MM.1S (cell line): ENCODE measurements at places on chromosomes 5 and 9.

GRCh38 chr9:134388289-134388808, 62.1 kb downstream of the RXRA start:
- no peak for DNase-seq
- H3K4me1 ChIP-seq = peaks cover 8% of the 10 kb centered on the region
- no peak overlapping the region for H3K4me3 ChIP-seq
- H3K27ac ChIP-seq = no peak overlapping the region
- H3K36me3 ChIP-seq = no peaks in the 10 kb centered on the region
- no peaks in the 10 kb centered on the region for H3K27me3 ChIP-seq

GRCh38 chr5:133384120-133384855, 228.1 kb downstream of the FSTL4 start:
- no peaks in the 10 kb centered on the region for H3K4me1 ChIP-seq
- no peak for DNase-seq
- no peaks in the 10 kb centered on the region for H3K27me3 ChIP-seq
- no peak overlapping the region for H3K4me3 ChIP-seq
- no peak overlapping the region for H3K27ac ChIP-seq

GRCh38 chr5:122374110-122374509, 62.1 kb downstream of the SNCAIP start:
- no peak overlapping the region for H3K4me3 ChIP-seq
- no peaks in the 10 kb centered on the region for H3K27me3 ChIP-seq
- no peaks in the 10 kb centered on the region for H3K36me3 ChIP-seq
- no peaks in the 10 kb centered on the region for H3K4me1 ChIP-seq
- H3K27ac ChIP-seq = no peak overlapping the region
- DNase-seq = no peak

GRCh38 chr5:115949096-115949495, 13.2 kb upstream of the LVRN start:
- no peaks in the 10 kb centered on the region for H3K4me1 ChIP-seq
- no peaks in the 10 kb centered on the region for H3K36me3 ChIP-seq
- no peak overlapping the region for H3K27ac ChIP-seq
- DNase-seq = no peak
- H3K27me3 ChIP-seq = no peaks in the 10 kb centered on the region

GRCh38 chr5:142057697-142058056, 44.9 kb upstream of the GNPDA1 start:
- no peaks in the 10 kb centered on the region for H3K27me3 ChIP-seq
- H3K4me1 ChIP-seq = no peaks in the 10 kb centered on the region
- no peaks in the 10 kb centered on the region for H3K36me3 ChIP-seq
- H3K4me3 ChIP-seq = no peak overlapping the region
- no peak for DNase-seq

DNA sequence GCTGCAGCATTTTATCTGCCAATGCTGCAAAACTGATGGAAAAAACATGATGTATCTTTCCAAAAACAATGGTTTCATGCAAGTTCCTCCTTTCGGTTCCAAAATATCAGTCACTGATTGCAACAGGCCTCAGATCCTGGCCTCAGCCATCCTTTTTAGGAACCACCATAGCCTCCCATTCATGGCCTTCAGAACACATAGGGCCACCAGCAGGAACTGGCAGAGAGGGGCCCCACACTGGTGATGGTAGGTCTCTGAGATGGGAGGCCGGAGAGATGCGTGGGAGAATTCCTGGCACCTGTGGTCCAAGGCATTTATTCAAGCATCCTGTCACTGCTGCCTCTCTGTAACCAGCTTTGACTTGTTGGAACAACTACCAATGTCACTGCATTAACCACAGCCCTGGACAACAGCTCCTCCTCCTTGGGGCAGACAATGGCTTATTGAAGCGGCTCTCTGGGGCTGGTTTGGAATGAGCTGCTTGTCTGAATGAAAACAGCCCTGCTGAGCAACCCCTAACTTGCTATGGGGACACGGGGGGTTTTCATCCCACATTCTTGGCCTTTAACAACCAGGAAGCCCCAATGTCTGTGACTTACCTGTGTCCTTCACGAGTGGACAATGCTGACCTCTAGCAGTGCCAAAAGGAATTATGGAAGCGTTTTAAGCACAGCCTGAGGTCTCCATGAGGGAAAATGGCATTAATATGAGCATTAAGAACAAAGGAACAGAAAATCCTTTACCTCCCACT, 108.1 kb downstream of the LHFPL2 start:
- H3K27ac ChIP-seq = no peak overlapping the region
- no peak for DNase-seq
- H3K4me3 ChIP-seq = no peak overlapping the region
- peaks cover 10% of the 10 kb centered on the region; the same call in 1 of the 2 replicates for H3K4me1 ChIP-seq
- H3K36me3 ChIP-seq = no peaks in the 10 kb centered on the region

DNA sequence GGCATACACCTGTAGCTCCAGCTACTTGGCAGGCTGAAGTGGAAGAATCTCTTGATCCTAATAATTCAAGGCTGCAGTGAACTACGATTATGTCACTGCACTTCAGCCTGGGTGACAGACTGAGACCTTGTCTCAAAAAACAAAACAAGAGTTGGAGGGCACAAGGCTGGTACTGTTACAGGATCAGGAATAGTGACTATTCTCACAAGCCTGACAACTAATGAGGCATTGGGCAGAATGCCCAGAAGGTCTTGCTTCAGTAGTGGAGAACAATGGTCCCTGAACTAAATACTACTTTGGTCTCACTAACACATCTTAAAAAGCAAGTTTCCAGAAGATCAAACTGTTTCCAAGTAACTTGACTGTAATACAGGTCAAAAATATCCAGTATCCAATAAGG, 182.9 kb upstream of the RFX3 start:
- H3K27ac ChIP-seq = no peak overlapping the region
- no peak for DNase-seq
- no peaks in the 10 kb centered on the region for H3K4me1 ChIP-seq
- H3K4me3 ChIP-seq = no peak overlapping the region
- no peaks in the 10 kb centered on the region for H3K27me3 ChIP-seq
- no peaks in the 10 kb centered on the region for H3K36me3 ChIP-seq

- peak within 1 kb of the TSS; percentile 57 for H3K4me3 ChIP-seq
- no peak within 1 kb of the TSS for H3K27ac ChIP-seq
- DNase-seq = peak; percentile 72
- no peaks in the 10 kb centered on the region for H3K36me3 ChIP-seq
These were observed at the start of gene FGF18 for GRCh38 chr5:171418982-171419687. FGF18 (plus strand) TSS chr5:171419647; CDS start chr5:171420200, 553 bp downstream.

DNA sequence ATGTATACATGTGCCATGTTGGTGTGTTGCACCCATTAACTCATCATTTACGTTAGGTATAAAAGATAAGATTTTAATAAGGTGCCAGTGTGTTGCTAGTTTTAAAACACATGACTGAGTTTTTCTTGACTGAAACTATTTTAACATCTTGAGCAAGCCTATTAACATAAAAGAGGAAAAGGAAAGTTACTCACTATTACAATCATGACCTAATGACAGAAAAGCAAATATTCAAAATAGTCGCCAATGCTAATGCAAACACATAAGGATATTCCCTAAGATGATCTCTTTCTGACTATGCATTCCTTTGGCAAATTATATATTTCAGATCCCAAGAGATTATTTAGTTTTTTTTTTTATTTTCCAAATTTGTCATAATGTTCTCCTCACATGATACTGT, 5.8 kb upstream of the OR13C2 start:
- no peaks in the 10 kb centered on the region for H3K27me3 ChIP-seq
- no peaks in the 10 kb centered on the region for H3K4me1 ChIP-seq
- DNase-seq = no peak
- no peak overlapping the region for H3K27ac ChIP-seq

DNA sequence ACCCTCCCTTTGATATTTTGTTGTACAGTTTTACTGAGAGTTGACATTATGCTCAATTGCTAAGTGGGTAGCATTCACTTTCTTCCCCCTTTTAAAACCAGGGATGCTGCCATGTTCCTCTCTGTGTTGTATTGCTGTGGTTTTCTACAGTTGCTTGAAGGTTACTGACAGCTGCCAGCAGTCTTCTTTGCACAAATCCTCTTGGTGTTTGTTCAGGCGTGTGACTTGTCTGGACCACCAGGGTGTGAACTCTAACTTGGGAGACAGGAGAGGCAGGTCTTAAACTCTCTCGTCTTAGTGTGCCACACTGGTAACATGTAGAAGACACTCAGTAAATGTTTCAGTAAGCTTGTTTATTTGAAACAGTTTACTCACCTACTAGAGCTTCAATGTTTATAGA, 25.1 kb downstream of the SLC44A1 start:
- H3K4me1 ChIP-seq = no peaks in the 10 kb centered on the region
- H3K27ac ChIP-seq = no peak overlapping the region
- no peak overlapping the region for H3K4me3 ChIP-seq
- no peaks in the 10 kb centered on the region for H3K27me3 ChIP-seq
- H3K36me3 ChIP-seq = no peaks in the 10 kb centered on the region

DNA sequence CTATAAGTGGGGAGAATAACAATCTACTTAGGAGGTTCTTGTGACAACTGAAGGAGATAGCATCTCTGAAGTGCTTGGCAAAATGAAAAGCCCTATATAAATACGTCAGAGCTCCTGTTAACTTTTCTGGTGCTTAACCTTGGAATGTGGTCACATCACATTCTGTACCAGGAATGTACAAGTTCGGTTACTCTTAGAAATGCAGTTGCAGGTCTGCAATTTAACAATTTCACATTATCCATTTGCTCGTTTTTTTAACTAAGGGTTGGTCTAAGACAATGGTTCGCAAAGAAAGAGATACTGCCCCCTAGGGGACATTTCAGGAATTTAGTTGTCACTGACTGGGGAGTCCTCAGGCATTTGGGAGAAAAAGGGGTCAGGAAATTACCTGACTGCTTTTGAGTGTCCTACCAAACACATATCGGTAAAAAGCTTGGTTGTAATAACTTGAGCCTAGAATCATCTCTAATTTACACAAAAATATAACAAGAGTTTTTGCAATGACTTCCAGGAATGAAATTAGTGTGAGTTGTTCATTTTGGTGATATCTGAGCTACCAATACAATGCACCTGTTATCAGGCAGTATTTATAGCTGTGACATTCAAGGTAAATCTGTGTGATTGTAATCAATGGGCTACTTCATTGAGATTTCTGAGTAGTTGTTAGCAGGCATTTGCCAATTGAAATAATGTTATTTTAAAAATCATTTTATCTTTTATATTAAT, 5.4 kb upstream of the HBEGF start:
- peaks cover 17% of the 10 kb centered on the region for H3K4me1 ChIP-seq
- DNase-seq = peak; percentile 79
- H3K27ac ChIP-seq = no peak overlapping the region

DNA sequence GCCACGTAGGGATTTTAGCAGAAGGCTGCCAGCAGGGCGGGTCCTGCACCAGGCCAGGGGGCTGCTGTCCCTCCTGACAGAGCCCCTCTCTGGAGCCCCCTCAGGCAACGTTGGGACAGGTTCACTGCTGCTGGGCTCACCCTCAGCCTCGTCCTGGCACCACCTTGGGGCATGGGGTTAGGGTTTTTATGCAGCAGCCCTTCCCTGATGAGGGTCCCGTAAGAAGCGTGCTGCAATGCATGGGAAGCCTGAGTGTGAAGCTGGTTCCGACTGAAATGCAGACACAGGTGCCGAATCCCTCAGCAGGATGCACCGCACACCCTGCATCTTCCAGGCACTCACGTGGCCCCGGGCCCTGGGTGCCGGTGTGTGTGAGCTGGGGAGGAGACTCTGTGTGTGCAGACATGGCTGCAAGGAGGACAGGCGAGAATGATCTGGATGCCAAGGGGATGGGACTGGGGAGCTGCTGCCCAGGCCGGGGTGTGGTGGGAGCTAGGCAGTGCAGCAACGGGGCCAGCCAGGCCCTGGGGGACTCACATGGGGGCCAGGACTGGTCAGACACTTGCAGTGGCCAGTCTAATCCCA, 27.1 kb downstream of the ZDHHC11B start:
- no peak for DNase-seq
- H3K4me3 ChIP-seq = no peak overlapping the region
- H3K4me1 ChIP-seq = peaks cover 17% of the 10 kb centered on the region
- H3K27ac ChIP-seq = no peak overlapping the region

DNA sequence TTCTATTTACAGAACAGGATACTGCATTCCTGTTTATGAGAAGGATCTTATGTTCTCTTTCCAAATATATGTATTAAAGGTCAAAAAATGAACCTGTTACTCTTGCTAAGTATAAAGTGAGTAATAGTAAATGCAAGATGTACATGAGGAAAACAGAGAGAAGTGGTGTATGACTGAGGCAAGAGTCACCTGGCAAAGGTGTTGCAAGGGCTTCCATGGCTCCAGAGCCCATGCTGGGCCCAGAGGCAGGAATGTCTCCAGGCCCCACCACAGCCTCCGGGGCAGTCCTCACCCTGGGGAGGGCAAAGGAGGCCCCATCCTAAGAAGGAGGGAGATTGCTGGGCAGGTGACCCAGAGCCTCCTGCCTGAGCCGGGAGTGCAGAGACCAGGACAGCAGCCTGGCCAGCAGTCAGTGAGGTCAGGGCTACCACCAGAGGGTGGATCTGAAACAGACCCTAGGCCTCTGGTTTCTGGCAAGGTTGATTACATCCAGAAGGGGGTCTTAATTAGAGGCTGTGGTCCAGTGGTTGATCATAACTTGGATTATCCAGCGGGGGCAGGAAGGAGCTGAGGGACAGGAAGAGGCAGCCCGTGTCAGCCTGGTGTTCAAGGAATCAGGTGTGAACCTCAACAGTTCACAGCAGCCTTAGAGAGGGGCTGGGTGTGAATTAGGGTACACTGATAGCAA, 57.3 kb upstream of the CPLX2 start:
- H3K27me3 ChIP-seq = peaks cover 13% of the 10 kb centered on the region
- H3K4me1 ChIP-seq = no peaks in the 10 kb centered on the region
- DNase-seq = no peak
- no peak overlapping the region for H3K4me3 ChIP-seq
- no peaks in the 10 kb centered on the region for H3K36me3 ChIP-seq
- H3K27ac ChIP-seq = no peak overlapping the region

DNA sequence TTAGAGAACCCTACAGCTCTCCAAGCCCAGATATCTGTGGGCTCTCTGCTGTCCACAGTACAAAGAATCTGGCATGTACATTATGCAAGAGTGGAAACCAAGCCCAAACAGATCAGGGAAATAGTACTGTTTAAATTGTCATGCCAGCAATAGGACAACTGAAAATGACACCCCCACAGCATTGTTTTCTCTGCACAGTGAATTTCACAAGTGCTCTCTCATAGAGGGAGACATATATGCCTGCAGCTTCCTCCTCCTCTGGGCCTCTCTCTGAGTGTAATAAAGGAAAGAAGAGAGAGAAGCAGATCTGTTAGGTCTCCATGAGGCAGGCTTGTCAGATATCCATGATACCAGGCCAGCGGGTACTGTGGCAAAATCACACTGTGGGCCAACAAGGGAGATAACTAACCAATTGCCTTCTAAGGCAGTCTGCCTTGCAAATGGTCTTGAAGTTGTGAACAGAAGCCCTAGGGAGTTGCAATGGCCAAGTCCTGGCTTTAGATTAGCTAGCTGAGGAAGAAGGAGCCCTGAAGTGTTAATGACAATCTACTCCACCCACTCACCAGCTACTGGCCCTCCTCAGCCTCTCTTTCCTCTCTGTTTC, 54.4 kb upstream of the JMY start:
- DNase-seq = no peak
- no peaks in the 10 kb centered on the region for H3K36me3 ChIP-seq
- H3K4me3 ChIP-seq = no peak overlapping the region
- H3K27me3 ChIP-seq = no peaks in the 10 kb centered on the region

GRCh38 chr5:1006656-1007071, 1.9 kb upstream of the NKD2 start:
- H3K27ac ChIP-seq = peak overlapping the region; percentile 47; the same call in 1 of the 2 replicates
- no peak overlapping the region for H3K4me3 ChIP-seq
- peaks cover 14% of the 10 kb centered on the region; the same call in 1 of the 2 replicates for H3K27me3 ChIP-seq
- H3K36me3 ChIP-seq = no peaks in the 10 kb centered on the region
